ENCODE measurements at places on chromosomes 4 and X.
A peak's percentile ranks its signal among the peaks of the same experiment; 100 is the strongest.

DNA sequence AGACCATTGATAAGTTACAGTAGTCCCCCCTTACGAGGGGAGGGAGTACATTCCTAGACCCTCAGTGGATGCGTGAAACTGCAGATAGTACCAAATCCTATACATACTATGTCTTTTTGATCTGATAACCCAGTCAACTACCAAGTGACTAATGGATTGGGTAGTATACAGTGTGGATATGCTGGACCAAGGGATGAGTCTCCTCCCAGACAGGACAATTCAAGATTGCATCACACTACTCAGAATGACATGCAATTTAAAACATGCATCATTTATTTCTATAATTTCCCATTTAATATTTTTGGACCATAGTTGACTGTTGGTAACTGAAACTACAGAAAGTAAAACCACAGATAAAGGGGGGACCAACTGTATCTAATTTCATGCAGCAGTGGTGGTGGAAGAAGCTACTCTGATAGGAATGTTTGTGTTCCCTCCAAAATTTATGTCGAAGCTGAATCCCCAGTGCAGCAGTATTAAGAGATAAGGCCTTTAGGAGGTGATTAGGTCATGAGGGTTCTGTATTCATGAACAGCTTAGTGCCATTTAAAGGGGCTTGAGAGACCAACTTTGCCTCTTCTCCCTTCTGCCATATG is 11.9 kb downstream of the HADH start:
- H3K27me3 ChIP-seq: no peaks in the 10 kb centered on the region
- H3K4me3 ChIP-seq: no peak overlapping the region
- no peak for DNase-seq
- H3K27ac ChIP-seq: no peak overlapping the region

GRCh38 chr4:43547561-43547960 is 655.0 kb downstream of the GRXCR1 start:
- no peak overlapping the region for H3K4me3 ChIP-seq
- H3K36me3 ChIP-seq: no peaks in the 10 kb centered on the region
- H3K27me3 ChIP-seq: no peaks in the 10 kb centered on the region

GRCh38 chr4:67333664-67334063 is 211.6 kb downstream of the CENPC start:
- H3K36me3 ChIP-seq: no peaks in the 10 kb centered on the region
- H3K4me3 ChIP-seq: no peak overlapping the region
- H3K4me1 ChIP-seq: no peaks in the 10 kb centered on the region
- DNase-seq: no peak
- H3K27me3 ChIP-seq: peaks cover 17% of the 10 kb centered on the region
- H3K27ac ChIP-seq: no peak overlapping the region

DNA sequence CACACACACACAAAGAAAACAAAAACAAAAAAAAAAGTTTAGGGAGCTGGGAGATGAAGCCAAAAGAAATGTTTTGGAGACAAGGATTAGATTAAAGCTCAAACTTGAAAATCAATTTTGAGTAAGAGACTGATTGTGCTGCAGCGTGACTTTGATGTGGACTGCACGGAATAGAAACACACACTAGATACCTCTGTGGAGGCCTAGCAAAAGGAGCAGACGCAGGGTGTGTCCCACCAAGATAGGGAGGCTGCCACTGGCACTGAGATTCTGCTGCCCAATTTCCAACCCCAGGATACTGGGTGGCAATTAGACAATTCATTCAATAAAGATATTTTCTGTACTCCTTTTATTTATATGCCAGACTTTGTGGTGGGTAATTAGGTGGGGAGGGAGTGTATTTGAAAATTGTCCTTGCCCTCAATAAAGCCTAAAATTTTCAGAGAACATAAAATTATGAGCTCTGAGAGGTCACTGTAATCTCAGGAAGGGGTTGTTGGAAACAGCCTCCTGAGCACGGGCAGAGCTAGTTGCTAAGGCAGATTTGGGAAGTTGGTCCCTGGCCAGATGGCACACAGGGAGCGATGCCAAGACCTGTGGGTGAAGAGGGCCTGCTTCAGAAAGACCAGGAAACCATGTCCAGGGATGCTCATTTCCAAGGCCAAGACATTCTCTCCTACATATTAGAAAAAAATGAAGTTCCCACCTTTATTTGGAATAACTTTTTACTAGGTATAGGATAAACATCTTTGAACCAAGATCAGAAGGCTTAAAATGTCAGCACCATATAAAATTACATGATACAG is 1.9 kb upstream of the PPP3CA start:
- peaks cover 15% of the 10 kb centered on the region for H3K27me3 ChIP-seq
- peak overlapping the region; percentile 93 for H3K4me3 ChIP-seq
- peaks cover 26% of the 10 kb centered on the region for H3K4me1 ChIP-seq
- no peak overlapping the region for H3K27ac ChIP-seq

DNA sequence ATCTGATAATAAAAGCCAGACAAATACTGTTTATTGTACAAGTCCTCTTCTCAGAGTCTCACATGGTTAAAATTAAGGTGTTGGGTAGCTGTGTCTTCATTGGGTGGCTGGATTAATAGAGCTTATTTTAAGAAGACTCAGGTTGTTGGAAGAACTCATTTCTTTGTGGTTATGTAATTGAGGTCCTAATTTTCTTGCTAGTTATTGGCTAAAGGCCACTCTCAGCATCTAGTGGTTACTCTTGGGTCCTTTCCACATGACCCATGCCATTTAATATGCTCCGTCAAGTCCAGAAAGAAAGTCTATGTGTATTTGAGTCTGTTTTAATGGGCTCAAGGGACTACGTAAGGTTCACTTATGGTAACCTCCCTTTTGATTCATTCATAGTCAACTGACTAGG is 1668.6 kb upstream of the AGA start:
- no peak overlapping the region for H3K4me3 ChIP-seq
- H3K27me3 ChIP-seq: no peaks in the 10 kb centered on the region
- H3K4me1 ChIP-seq: no peaks in the 10 kb centered on the region
- DNase-seq: no peak

DNA sequence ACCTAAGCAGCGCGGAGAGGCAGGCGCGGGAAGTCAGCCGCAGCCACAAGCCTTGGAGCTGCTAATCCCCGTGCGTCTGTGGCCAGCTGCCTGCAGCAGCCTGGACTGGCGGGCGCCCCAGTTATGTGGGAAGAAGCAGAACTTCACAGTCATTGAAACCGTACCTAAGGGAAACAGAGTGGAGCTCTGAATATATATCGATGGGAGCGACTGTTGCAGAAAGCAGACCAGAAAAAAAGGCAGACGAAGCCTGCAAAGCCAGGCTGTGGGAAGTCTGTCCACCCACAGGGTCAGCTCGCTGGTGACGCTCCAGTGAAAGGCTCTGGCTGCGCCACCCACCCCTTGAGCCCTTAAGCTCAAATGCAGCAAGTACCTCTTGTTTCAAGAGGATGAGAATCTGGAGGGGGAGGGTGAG is 24.7 kb downstream of the KCNE5 start:
- no peak for DNase-seq
- H3K4me1 ChIP-seq: no peaks in the 10 kb centered on the region
- no peak overlapping the region for H3K4me3 ChIP-seq
- H3K27ac ChIP-seq: no peak overlapping the region
- no peaks in the 10 kb centered on the region for H3K36me3 ChIP-seq

DNA sequence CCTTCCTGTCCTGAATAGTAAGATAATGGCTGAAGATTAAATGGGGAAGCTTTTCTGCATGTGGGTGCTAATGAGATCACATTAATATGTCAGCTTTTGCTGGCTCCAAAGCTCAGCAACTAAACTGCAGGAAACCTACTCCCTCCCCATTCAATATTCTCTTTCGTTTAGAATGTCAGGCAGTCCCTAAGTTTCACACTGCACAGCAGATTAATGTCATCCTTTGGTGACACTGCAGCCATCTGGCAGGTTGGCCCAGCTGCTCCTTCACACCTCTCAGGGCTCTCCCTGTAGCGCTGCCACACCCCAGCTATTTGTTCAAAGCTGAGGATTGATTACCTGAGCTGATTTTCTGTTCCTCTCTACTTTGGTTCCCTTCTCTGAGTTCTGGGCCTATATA is 110.5 kb downstream of the KDR start:
- H3K4me1 ChIP-seq: peaks cover 2% of the 10 kb centered on the region
- no peak overlapping the region for H3K27ac ChIP-seq
- DNase-seq: no peak
- H3K27me3 ChIP-seq: no peaks in the 10 kb centered on the region
- H3K36me3 ChIP-seq: no peaks in the 10 kb centered on the region
- H3K4me3 ChIP-seq: no peak overlapping the region

GRCh38 chr4:138815811-138816210 is 199.8 kb upstream of the NOCT start:
- no peaks in the 10 kb centered on the region for H3K4me1 ChIP-seq
- H3K4me3 ChIP-seq: no peak overlapping the region
- DNase-seq: no peak
- no peaks in the 10 kb centered on the region for H3K27me3 ChIP-seq
- no peaks in the 10 kb centered on the region for H3K36me3 ChIP-seq

- no peak overlapping the region for H3K27ac ChIP-seq
- no peak for DNase-seq
- no peaks in the 10 kb centered on the region for H3K36me3 ChIP-seq
- peaks cover 1% of the 10 kb centered on the region for H3K4me1 ChIP-seq
These were observed 39.8 kb downstream of the ACE2 start for GRCh38 chrX:15560924-15561323.

DNA sequence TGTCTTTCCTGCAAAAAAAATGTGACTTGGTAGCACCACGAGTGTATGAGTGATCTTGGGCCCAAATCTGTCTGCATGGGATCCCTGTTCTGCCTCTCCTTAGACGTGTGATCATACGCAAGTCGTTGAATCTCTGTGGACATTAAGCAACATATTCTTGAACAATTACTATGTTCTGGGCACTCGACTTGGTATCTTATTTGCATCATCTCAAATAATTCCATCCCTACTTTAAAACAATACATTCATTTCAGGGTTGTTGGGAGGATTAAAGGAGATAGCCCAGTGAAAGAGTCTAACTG is 145.4 kb upstream of the CPEB2 start:
- H3K27me3 ChIP-seq: peaks cover 2% of the 10 kb centered on the region
- H3K36me3 ChIP-seq: peaks cover 2% of the 10 kb centered on the region
- no peak overlapping the region for H3K4me3 ChIP-seq
- DNase-seq: no peak

GRCh38 chr4:109979920-109980717 is 67.4 kb downstream of the EGF start:
- no peaks in the 10 kb centered on the region for H3K36me3 ChIP-seq
- DNase-seq: no peak
- H3K4me3 ChIP-seq: no peak overlapping the region
- no peak overlapping the region for H3K27ac ChIP-seq
- H3K27me3 ChIP-seq: peaks cover 34% of the 10 kb centered on the region

DNA sequence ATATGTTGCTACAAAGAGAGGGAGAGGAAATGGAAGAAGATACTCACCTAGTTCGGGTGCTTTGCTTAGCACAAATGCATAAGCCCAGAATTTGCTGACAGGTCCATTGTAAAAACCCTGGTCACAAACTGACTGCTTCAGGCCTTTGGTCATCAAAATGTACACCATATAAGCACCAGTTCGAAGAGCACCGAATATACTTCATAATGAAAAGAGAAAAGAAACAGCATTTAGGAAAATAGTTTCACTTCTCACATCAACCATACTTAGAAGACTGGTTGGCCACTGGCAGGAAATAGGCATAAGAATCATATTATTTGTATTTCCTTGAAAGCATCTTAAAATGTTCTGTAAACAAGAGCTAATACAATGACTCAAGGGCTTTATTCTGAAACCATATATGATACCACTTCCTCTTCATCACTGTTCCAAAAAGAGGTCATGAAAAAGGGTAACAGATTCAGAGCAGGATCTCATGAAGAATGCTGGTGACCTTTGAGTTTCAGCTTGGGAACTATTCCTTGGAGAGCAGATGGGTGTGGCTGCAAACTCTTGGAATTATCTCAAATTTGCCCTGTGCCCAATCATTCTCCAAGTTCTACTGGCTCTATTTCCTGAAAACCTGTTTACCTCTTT is 138.7 kb downstream of the ELOVL6 start:
- peak overlapping the region; percentile 95 for H3K27ac ChIP-seq
- H3K36me3 ChIP-seq: peaks cover 6% of the 10 kb centered on the region
- peaks cover 69% of the 10 kb centered on the region for H3K4me1 ChIP-seq
- peak overlapping the region; percentile 78 for H3K4me3 ChIP-seq

Data from activated CD8-positive, alpha-beta memory T cell treated with anti-CD3 and anti-CD28 coated beads, Interleukin-2, amount 10 ng/mL, durations not matched to agents 7 days and 5 days (primary cell).